ENCODE measurements at places on chromosomes 5 and 9. TPM values are rescaled to one million over a fixed set of nuclear protein-coding genes. Genes with fewer than 3 reads are reported as not detected.

DNA sequence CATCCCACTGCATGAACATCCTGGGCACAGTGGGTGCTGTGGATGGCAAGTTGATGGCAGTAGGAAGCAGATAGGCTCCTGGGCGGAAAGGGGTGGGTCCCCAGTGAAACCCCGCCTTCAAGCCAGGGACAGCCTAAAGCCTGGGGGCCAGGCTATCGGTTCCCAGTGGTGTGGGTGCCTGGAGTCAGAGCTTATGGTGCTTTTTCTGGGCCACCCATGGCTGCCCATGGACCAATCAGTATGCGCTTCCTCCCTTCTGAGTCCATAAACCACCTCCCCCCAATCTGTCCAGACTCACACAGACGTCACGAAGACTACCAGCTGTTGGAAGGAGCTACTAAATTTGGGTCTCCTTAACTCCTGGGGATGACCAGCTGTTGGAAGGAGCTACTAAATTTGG is 17.5 kb upstream of the ECPAS start:
- no peak for DNase-seq

DNA sequence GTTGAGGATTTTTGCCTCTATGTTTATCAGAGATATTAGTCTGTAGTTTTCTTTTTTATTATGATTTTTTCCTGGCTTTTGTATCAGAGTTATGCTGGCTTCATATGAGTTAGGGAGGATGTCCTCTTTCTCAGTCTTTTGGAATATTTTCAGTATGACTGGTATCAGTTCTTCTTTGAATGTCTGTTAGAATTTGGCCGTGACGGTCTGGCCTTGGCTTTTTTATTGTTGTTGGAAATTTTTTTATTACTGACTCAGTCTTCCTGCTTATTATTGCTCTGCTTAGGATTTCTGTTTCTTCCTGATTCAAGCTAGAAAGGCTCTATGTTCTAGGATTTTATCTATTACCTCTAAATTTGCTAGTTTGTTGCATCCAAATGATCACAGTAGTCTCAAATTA is 421.9 kb downstream of the CDH10 start:
- DNase-seq, result no peak

DNA sequence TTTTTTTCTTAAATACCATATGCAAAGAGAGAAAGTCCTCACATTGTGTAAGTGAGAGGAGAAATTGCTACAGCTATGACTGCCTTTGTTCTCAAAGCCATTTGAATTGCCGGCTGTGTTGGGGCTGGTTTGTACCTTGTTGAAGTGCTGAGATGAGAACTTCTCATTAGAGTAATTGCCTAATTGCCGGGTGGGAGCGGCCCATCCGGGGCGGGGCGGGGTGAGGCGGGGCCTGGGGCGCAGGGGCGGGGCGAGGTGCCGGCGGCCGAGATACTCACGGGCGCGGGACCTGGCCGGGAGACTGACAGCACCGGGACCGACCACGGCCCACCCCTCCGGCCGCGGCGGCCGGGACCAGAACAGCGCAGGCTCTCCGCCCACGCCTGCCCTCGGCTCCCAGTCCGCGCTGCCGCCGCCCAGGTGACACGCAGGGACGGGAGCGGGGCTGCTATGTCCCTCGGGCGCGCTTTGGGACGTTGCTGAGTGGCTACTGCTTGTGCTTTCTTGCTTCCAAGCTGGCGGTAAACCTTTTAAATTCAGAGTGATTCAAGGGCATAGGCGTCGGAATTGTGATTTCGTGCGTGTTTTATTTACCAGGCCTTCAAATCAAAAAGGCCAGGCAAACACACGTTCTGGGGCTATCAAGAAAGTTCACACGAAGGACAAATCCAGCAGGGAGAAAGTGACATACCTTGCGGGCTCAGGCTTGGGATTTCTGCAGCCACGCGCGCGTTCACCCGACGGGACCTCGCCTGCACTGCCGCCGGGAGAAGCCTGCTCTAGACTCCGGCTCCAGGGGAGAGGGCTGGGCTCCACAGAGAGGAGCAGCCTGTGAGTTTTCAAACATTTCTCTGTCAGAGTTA is 269.1 kb downstream of the FANCC start:
- peak; percentile 48 for DNase-seq

- DNase-seq, result no peak
These were observed 627.9 kb upstream of the ST8SIA4 start for GRCh38 chr5:101531026-101531425.

GRCh38 chr9:95313010-95313498 is 4.5 kb downstream of the FANCC start:
- DNase-seq, result peak; percentile 33

FCN2 gene
- not detected for total RNA-seq

OLFML2A gene
- total RNA-seq, result not detected

TRIP13 gene
- total RNA-seq, result 18.3 TPM

ARL14EPL gene
- not detected for total RNA-seq

PRSS3 gene
- total RNA-seq, result not detected
